ENCODE measurements at places on chromosomes 7 and 10.

DNA sequence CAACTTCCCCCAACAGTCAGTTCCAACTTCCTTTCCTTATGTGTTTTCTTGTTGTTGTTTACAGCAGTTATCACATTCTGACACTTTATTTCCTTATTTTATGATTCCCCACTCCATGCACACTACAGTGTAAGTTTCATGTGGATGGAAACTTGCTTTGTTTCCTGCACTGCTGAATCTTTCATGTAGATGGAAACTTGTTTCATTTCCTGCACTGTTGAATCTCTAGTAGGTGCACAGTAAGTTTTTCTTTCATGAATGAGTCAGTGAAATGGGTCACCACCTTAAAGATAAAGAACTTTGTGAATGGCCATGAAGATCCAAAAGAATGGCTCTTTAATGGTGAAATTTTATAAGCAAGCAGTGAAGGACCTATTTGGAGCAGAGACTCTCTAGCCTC lies 61.4 kb downstream of the SHOC2 start:
- DNase-seq: no peak

DNA sequence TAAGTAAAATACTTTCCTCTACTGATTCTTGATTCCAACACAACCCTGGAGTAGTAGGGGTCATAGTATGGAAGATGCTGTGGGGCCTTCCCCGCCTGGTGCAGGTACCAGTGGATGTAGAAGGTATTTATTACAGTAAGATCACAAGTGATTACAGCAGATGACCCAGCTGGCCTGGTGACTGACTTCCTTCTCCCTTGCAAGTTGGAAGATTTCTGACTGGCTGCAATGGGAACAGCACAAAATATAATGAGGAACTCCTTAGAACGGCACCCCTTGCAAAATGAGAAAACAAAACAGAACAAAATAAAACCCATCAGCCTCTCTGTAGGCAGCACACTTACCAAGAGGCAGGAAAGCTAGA lies 61.7 kb upstream of the TARP start:
- no peak for DNase-seq

DNA sequence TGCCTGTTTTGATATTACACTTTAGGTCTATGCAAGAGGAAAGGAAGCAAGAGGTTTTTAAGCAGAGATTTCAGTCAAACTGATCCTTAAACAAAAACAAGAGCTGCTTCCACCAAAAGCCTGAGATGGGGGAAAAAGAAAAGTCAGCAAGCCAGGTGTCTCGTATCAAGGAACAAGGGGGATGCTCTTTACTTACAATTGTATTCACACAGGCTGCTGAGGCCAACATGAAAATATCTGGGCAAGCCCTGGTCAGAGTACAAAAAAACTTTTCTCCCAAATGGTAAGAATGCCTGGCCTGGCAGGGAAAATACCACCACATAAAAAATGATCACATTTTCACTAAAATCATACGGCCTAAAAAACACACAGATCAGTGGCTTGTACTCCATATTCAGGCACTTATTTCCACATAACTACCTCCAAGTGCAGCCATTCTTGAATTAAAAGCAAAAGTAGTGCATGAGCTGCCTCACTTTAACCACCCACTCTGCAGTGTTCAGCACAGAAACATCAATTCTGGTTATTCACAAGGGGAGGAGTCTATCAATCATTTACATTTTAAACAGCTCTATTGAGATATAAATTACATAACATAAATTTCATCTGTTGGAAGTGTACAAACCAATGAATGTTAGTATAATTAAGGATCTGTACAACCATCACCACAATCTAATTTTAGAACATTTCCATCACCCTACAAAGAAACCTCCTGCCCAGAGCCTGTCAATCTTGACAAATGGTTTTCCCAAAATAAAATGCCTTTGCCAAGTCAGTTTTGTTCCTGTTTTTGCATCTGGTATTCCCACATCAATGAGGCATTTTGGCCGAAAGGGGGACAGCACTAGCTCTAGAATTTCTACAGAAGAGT lies 70.2 kb downstream of the GRB10 start:
- no peak for DNase-seq

DNA sequence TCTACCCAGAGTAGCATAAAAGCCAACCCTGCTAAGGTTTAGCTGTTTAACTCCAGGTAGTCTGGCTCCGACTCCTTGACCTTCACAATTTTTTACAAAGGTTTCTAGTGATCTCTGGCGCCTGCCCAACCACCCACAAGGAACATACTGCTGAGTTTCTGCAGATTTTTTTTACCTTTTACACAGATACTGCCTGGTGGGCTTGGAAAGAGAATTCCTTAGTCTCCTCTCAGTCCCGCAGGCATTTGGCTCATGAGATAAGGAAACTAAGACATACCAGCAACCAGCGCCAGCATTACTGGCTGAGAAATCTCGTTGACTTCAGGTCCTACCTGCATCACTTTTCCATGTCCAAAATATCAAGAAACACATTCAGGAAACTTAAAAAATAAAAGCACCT lies 51.1 kb upstream of the LYZL1 start:
- no peak for DNase-seq
